ENCODE measurements at places on chromosomes 16 and 17.

DNA sequence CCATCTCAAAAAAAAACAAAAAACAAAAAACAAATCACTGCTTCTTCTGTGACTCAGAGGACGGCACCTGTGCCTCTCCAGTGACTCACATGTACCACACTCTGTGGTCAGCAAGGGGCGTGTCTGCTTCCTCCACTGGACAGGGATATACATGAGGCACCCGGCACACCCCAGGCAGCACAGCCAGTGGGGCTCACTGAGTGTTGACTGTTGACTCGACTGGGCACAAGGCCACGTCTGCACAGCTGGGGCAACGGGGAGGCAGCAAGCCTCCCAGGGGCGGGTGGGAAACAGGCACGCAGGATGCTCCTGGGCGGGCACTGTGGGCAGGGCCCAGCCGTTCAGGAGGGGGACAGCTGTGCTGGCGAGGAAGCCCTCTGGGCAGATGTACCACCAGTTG, 64.1 kb downstream of the TIMM22 start:
- DNase-seq, result no peak

DNA sequence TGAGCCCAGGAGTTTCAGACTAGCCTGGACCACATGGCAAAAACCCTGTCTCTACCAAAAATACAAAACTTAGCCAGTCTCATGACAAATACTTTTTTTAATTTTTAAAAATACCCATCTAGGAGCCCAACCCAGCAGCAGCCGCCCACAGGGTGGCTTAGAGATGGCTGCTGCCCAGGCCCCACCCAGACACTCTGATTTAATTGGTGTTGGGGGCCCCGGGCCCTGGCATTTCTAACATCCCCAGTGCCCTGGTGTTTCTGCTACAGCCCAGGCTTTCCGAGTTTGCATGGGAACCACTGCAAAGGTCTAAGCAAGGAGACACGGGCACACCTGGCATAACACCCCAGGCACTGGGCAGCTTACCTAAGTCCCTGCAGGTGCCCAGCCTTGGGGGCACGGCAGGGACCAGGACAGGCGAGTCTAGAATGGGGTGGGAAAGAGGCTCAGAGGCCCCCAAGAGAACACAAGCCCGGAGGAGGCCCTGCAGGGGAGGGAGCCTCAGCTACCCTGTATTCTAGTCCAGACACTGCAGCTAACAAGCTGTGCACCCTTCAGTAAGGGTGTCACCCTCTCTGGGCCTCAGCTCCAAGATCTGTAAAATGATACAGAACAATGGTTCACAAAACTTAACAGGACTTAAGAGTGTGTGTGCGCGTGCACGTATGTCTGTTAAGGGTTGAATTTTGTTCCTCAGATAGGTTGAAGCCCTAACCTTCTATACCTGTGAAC, 48.8 kb downstream of the RMI2 start:
- DNase-seq, result no peak

DNA sequence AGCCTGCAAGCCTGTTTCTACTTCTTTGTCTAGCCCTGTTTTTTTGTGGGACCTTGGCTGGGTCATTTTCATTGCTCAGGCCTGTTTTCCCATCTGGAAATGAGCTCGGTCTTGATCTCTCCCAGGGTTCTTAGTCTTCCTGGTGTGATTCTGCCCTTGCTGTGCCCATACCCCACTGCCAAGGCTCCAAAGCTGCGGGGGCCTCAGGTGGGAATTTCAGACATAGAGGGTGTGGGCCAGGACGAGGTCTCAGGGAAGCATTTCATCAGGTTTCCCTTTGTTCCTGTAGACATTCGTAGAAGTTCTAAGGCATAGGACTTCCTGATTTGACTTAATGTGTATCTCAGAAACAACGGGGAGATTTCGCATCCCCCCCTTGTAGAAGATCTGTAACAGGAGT, 5.8 kb downstream of the MPRIP start:
- DNase-seq, result no peak

- no peak for DNase-seq
Measured at GRCh38 chr16:68404736-68405345, 43.5 kb downstream of the SMPD3 start.

- no peak for DNase-seq
Measured at GRCh38 chr17:42286411-42287221, 1.7 kb upstream of the STAT5A start.

DNA sequence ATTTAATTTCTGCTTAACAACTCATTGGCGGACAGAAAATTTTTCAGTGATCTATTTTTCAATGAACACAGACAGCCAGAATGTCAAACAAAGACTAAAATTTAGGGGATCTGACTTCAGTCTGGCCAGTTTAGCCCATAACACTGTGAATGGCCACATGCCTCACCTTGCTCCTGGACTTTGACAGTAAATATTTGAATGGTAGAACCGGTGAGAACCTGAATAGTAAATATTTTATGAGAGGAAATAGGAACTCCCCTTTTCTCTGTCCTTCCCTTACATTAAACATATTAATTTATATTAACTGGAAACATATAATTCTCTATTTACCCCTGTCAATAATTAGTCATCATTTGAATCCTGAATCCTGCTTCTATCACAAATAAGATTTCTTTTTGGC, 942.1 kb downstream of the KCNJ2 start:
- DNase-seq, result no peak

- DNase-seq, result no peak
Measured at GRCh38 chr16:70573451-70574121, 50.0 kb downstream of the SF3B3 start.

DNA sequence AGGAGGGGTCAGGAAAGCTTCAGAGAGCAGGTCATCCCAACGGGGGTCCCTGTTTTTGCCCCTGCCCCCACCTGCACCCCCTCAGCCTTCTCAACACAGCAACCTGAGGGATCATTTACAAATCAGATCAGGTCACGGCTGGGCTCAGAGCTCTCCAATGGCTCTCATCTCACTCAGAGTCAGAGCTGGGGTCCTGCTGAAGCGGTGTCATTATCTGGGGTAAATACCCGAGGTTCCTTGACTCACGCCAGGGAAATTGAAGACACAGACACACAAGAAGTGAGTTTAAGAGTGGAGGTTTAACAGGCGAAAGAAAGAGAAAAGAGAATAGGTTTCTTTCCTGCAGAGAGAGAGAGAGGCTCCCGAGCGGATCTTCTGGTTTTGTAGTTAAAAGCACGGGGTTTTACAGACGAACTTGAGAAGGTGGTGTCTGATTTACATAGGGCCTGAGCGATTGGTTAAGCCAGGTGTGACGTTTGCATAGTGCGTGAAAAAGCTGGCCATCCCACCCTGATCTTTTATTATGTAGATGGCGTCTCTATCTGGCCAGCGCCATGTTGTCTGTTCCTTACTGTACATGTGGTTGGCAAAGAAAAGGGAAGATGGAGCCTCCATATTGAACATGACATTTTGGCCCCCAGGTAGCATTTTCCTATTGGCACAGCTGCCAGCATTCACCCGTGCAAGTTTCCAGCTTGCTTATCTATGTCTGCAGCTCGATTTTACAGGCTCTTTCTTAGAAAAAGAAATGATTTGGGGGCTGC, 51.4 kb downstream of the WSB1 start:
- no peak for DNase-seq

- DNase-seq, result no peak
Measured at GRCh38 chr17:63821804-63822203, 5.4 kb upstream of the PSMC5 start.

DNA sequence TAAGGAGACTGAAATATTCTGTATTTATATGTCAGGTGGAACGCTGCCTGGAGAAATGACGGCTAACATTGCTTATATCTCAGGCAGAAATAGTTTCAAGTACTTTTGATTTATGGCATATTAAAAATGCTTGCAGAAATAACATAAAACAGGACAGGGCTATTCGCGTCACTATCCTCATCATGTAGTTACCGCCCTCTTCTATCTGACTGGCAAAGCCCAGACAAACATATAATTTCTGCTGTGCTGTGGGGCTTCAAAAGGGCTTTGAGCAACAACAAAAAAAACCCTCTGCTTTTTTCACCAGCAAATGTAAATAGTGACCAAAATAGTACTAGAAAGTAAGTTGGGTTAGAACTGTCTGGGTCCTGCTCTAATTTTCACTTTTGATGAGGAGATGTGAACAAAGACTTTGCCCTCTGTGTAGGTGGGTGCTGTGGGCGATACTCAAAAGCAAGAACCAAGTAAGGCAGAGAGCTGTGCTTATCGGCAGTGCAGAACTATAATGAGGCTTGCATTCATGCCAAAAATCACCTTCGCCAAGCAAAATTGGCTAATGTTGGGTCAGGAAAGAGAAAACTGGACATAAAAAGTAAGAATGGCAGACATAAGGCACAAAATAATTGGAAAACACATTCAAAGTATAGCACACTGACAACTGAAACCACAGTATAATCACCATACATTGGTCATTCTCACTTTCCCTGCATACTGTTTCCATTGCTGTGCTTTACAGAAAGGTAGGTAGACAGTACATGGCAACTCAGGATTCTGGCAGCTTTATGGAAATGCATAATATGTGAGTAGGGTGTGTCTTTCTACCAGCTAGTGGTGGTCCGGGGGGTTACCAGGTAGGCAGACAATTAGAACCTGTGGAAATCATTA, 151.2 kb upstream of the AXIN2 start:
- DNase-seq, result no peak

DNA sequence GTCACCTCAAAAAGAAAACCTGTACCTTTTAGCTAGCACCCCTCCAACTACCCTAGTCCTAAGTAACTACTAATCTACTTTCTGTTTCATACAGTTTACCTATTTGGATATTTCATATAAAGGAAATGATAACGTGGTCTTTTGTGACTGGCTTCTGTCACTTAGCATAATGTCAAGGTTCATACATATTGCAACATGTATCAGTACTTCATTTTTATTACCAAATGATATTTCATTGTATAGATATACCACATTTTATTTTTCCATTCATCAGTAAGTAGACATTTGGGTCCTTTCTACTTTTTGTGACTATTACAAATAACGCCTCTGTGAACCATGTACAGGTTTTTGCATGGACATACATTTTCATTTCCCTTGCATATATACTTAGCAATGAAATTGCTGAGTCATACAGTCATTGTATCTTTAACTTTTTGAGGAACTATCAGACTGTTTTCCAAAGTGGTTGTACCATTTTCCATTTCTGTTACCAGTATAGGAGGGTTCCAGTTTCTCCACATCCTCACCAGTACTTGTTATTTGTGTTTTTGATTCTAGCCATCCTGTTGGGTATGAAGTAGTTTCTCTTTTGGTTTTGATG, 23.7 kb downstream of the MOSMO start:
- no peak for DNase-seq

GRCh38 chr17:19017804-19018599, 13.4 kb upstream of the FAM83G start:
- DNase-seq, result no peak

DNA sequence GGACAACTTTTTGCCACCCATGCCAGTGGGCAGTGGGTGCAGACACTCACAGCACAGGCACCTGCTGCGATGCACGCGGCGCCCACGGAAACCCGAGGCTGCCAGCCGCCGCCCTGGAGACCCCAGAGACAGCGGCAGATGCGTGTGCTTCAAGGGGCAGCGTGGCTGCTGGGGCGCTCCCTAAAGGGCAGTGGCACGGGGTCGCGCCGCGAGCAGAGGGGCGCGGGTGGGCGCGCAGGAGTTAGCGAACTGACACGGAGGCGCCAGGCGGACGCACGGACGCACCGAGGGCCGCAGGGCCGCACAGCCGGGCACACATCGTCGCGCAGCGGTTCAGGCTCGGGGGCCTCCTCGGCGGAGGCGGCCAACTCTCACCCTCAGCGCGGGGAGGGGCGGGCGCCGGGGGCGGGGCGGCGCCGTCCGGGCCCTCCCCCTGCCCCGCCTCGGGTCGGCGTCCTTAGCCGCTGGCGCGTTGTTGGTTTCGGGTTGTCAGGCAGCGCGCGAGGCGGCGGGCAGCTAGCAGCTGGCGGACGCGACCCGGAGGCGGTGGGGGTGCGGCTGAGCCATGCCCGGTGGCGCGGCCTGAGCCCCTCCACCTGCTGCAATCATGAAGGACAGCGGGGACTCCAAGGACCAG, at the start of gene KIF19:
TSS of gene KIF19 (plus strand) at position 484 of the 637 bp plus-strand sequence. CDS start at position 608, 124 bp downstream.
- DNase-seq, result no peak

DNA sequence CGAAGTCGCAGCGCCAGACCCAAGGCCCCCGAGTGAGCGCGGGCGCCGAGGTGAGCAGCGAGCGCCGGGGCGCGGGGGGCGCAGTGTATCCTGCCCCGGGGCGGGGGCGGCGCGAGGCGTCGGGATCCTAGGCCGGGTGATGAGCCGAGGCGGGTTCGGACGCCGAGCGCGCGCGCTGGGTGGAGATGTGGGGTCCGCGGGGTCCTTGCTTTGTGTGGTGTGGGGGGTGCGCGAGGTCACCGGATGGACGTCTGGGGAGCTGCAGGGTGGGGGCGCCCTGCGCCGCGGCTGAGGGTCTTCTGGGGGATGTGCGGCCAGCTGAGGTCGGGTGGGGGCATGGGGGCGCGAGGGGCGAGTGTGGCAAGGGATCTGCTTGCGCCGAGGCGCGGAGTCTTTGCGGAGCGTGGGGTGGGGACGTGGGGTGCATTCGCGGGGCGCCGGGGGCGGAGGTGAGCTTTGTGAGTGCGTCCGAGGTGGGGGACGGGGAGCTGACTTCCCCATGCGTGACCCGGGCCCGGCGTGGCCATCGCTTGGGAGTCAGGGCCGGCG, 560 bp downstream of the RAI1 start:
- DNase-seq, result no peak

GRCh38 chr16:2147981-2148671, at the start of gene RAB26:
RAB26 (plus strand) TSS chr16:2148625; CDS start chr16:2148784, 159 bp downstream.
- DNase-seq, result no peak

DNA sequence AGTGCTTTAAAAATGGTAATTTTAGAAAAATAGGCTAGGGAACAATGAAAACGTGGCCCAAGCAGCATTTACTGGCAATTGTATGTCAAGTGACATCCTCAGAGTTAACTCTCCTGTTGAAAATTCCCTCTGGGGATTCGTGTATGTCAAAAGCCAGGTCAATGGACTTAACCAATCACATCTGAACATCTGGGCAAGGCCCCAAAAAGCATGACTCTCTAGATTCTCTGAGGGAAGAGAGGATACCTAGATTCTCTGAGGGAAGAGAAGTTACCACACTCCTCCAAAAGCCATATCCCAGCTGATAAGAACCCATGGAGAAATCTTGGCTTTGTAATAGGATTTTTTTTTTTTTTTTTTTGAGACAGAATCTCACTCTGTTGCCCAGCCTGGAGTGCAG, 23.5 kb downstream of the NFE2L1 start:
- no peak for DNase-seq

DNA sequence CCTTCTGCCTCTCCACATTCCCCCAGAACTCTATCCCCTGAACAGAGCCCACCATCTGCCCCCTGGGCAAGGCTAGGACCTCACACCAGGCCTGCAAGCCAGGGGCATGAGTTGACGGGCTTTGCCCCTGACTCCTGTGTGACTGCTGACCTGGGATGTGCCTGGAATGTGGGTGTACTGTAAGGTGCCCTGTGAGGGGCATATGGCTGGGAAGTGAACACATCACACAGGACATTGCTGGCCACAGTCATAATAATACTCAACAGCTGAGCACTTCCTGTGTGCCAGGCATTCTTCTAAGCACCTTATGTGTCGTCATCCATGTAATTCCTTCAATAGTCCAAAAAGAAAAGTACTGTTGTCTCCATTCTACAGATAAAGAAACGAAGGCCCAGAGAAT, 13.3 kb downstream of the CES4A start:
- no peak for DNase-seq

Data from GM12878 (cell line).